NCI-H1930 (cell line): ENCODE measurements at places on chromosomes 16 and 17.
A peak's percentile ranks its signal among the peaks of the same experiment; 100 is the strongest.

DNA sequence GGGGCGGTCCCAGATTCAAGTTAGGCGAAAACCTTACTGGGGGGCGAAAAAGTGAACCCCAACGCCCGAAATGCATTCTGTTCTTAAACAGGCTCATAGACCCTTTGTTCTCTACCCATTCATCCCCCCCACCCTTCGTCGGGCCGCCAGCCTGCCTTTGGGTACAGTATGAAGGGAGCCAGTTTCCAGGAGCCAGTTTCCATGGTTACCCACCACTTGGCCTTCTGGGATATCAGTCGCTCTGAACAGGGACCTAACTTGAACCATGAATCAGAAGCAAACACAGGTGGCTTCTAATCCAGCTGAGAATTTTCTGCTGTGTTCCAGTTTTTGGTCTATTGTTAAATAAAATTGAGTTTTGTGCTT, 532 bp downstream of the DHX40 start:
- peak; percentile 22 for DNase-seq

GRCh38 chr16:2143878-2144485, 4.4 kb upstream of the RAB26 start:
- DNase-seq = no peak

DNA sequence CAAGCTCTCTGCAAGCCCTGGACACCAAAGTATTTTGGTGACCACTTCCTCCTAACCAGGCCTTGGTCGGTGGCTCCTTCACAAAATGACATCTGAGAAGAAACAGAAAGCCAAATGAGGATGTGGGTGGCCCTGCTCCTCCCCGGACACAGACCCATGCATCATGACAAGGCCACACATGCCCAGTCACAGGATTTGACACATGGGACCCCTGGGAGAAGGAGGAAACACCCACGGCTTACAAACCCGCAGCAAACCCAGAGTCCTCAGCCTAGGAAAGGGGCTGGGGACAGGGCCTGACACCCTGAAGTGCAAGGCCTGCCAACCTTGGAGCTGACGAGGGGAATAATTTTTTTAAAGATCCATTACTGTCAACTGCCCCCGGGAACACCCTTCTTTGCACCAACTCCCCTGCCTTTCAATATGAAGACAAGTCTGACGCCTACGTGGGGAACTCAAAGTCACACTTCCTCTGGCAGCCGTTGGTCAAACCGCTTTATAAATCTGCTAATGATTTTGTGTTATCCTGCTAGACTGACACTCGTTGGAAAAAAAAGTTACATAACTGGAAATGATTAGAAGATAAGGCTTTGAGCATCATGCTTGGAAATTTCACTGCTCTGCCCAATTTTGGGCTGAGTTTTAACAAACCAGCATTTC, 41.3 kb downstream of the GAS7 start:
- no peak for DNase-seq

DNA sequence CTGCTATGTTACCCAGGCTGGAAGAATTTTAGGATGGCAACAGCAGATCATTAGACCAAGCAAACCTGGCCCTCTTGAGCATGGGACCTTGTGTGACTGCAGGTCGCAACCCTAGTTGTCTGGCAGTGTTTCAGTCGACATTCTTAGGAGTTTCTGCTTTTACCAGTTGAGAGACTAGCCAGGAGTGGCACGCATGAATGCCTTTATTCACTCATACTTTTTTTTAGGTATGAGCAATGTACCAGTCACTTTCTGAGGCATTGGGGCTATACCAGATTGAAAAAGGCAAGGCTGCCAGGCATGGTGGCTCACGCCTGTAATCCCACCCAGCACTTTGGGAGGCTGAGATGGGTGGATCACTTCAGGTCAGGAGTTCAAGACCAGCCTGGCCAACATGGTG, 28.2 kb upstream of the HAS3 start:
- no peak for DNase-seq

- peak; percentile 89 for DNase-seq
Observed at GRCh38 chr16:29899516-29900101, at the start of gene SEZ6L2. Gene SEZ6L2 (minus strand): TSS chr16:29899550. CDS start chr16:29899019, 531 bp downstream.

DNA sequence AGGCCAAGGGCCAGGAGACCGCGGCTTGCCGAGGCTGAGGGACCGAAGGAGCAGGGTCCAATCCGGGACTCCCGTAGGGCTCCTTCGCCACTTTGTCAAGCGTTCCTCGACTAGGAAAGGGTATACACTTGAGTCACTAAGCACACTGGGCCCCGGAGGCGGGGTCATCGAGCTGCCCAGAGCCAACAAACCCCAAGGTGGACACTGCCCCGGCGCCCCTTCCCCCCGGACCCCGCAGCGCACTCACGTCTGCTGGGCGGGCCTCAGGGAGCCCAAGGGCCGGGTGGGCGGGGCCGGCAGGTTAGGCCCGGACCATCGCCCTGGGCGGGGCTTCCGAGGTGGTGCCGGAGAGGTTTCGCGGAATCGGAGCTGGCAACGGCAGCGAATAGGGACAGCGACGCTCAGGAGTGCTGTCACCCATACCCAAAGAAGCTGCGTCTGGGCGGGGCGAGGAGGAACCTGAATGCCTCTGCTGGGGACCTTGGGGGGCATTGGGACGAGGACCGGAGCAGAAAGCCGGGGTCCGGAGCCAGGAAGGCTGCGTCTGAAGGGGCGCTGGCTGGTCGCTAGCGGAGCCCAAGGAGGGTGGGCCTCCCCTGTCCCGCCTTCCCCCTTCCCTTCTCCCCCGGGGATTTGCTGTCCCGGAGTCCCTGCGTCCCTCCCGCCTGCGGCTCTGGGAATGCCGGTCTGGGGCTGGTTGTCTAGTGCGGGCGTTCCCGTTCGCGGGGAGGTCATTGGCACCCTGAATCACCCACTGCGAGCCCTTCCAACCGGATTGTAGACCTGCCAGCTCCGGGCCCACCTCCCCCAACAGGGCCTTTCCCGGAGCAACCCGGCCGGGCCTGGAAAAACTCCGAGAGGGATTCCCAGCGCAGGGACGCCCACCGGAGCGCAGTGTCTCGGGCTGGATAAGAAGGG, 118.2 kb upstream of the SMURF2 start:
- no peak for DNase-seq

DNA sequence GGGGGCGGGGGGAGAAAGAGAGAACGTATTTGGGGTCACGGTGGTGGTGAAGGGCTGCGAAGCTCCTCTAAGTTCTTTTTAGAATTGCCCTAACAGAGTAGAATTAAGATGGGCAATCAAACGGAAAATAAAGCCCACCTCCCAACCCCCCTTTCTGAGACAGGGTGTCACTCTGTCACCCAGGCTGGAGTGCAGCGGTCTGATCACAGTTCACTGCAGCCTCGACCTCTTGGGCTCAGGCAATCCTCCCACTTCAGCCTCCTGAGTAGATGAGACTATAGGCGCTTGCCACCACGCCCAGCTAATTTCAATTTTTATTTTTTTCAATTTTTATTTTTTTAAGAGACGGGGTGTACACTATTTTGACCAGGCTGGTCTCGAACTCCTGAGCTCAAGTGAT, 710 bp upstream of the CAVIN1 start:
- no peak for DNase-seq

GRCh38 chr16:58493756-58494431, 6.0 kb upstream of the NDRG4 start:
- DNase-seq = no peak

DNA sequence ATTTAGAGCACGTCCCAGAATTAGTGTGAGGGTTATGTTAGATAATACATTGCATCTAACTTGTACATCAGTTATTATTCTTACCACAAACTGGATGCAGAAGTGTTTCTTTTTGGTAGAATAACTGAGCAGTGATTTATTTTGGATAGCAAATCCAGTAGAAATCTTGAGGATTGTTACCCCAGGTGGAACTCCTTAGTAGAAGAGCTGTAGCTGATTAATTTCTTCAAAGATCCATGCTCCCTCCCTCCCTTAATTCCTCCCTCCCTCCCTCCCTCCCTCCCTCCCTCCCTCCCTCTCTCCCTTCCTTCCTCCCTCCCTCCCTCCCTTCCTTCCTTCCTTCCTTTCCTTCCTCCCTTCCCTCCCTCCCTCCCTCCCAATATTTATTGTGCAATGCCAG, 337.7 kb downstream of the CA10 start:
- no peak for DNase-seq
